AG10803 (cell line): ENCODE measurements at places on chromosomes 13 and 19.

DNA sequence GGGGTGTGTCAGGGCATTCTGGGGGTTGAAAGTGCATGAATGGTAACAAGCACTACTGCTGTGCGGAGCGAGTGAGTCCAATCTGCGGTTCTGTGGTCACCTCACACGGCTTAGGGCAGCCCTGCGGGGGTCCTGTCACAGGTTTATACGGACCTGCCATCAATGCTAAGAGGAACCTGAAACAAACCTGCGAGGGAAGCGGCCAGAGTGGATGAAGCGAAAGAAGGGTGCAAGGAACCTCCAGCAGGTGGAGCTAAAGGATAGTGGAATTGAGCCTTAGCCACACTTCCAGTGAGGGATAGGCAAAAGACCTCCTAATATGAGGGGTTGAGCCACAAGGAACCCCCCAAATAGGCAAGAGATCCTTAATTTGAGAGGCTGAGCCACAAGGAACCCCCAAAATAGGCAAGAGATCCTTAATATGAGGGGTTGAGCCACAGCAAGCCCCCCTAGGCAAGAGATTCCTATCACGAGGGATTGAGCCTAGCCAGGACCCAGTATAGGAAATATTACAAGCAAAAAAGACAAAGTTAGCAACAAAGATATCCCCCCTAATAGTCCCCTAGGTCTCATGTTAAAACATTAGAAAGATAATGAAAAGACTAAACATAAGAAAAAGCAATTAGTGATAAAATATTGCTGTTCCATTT lies 6.3 kb upstream of the ZNF69 start:
- peak; percentile 32 for DNase-seq

- no peak for DNase-seq
Observed at GRCh38 chr19:34645551-34645950, 31.4 kb downstream of the SCGB2B2 start.

DNA sequence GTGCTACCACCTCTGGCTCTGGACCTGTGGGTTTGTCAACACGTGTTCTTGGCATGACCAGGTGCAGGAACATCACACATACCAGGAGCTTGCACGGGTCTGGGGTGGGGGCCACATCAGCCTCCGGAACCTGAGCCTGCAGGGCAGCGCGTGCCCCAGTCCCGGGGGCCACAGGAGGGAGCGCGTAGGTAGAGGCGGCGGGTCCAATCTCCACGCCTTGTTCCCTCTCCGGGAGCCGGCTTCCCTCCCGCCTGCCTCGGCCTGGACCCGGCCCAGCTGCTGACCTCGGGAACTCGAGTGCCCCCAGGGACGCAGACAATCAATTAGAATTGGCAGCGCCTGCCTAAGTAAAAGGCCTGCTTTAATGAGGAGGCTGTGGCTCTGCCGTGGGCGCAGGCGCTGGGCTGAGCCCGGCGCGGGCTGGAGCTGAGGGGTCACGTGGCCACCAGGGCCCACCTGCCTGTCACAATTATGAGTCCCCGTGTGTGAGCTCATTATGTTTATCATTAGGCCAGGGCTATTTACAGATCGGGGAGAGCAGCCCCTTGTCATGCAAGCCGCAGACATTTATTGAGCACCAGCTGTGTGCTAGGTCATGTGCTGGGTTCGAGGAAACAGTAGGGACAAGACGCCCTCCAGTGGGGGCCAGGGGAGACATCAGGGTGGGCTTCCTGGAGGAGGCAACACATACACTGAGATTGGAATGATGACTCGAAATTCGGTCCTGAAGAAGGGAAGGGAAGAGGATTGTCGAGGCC lies 32.2 kb upstream of the TNFAIP8L1 start:
- no peak for DNase-seq

DNA sequence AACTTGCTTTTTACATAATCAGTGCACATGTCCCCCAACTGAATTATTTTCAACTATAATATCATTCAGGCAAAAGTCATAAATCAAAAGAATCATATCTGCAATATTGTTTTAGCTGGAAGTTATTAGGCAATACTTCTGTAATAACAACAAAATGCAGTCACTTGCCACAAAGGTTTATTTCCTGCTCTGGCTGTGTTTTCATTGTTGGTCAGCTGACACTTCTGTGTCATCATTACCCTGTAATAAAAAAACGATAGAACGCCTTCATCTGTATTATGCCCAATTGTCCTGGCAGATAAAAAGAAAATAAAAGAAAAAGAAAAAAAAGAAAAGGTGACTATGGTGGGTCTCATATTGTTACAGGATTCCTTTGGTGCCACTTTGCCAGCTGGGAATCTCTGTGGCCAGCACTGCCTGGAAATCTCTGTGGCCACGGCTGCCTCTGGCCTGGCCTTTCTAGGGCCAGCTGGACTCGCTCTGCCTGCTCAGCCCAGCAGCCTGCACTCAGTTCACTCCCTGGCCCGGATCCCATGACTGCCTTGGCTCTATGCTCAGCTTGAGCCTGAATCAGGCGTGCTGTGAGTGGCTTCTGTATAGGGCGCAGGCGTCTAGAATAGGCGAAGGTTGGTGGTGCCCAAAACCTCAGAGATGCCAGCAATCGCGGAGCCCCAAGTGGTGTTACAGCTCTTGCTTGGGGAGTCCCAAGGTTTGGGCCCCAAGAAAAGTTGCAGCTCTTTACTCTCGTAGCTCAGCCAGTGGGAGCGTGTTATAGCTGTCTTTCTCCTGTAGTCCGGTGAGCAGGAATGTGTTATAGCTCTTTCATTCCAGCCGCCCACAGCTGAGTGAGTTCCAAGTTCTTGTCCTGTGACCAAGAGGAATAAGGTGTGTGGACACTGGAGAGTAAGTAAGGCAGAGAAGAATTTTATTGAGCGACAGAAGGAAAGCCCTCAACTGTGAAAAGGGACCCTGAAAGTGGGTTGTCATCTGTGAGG lies 1227.1 kb downstream of the SLITRK1 start:
- peak; percentile 73 for DNase-seq

GRCh38 chr19:56091751-56092546 lies 29.1 kb downstream of the ZNF787 start:
- no peak for DNase-seq

- DNase-seq, result no peak
Observed at GRCh38 chr19:48511800-48512503, at the start of gene LMTK3. Gene LMTK3 (minus strand): TSS chr19:48511835. CDS start chr19:48511576, 259 bp downstream.
